ENCODE measurements at places on chromosomes 7 and 10.

- DNase-seq = no peak
Measured at GRCh38 chr7:30901856-30902255, 9.8 kb upstream of the AQP1 start.

DNA sequence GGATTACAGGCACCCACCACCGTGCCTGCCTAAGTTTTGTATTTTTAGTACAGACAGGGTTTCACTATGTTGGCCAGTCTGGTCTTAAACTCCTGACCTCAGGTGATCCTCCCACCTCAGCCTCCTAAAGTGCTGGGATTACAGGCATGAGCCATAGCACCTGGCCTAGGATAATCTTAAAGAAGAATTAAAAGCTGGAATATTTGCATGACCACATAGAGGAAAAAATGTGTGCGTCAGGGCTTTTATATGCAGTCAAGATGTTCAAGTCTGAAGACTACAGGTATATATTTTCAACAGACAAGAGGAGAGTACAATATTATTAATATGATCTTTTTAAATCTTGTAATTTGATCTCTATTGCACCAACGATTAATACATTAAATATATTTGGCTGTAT lies 39.5 kb downstream of the GNG11 start:
- DNase-seq = no peak

DNA sequence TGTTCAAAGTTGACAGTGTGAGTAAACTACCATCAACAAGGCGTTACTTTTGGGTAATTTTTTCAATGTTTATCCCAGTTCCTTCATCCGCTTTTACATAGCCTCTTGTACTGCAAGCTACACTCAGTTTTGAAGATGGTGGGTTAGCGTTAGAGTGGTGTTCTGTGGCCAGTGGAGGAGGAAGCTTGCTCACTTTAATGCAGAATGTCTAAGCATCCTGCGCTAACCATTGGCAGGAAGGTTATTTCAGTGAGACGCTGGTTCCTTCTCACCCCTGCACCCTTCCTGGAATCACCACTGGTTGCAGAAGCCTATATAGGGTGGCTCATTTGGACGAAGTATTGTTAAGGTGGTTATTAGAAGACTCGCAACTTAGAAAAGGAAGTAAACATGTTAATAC lies 159.1 kb downstream of the CELF2 start:
- DNase-seq = no peak

GRCh38 chr7:132030086-132030568 lies 473.7 kb upstream of the PODXL start:
- DNase-seq = no peak

DNA sequence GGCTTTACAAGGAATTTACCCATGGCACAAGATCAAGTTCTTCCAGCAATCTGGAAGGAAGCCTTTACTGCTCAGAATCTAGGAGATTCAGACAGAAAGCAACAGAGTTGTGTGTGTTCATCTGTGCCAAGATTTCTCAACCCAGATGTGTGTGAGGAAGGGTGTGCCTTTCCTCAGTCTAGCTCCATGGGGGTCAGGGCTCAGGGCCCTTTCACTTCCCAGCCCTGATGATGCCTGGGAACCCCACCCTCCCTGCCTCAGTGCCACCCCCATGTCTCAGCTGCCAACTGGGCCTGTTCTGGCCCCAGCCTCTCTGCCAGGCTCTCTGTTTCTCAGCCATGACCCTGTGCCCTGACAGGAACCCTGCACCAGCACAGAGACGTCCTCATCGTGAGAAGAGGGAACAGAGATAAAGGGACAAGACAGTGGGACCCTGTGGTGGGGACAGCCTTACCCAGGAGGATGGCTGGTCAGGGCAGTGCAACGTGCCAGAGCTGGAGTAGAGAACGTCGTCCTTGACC lies 102.0 kb downstream of the VIPR2 start:
- no peak for DNase-seq

DNA sequence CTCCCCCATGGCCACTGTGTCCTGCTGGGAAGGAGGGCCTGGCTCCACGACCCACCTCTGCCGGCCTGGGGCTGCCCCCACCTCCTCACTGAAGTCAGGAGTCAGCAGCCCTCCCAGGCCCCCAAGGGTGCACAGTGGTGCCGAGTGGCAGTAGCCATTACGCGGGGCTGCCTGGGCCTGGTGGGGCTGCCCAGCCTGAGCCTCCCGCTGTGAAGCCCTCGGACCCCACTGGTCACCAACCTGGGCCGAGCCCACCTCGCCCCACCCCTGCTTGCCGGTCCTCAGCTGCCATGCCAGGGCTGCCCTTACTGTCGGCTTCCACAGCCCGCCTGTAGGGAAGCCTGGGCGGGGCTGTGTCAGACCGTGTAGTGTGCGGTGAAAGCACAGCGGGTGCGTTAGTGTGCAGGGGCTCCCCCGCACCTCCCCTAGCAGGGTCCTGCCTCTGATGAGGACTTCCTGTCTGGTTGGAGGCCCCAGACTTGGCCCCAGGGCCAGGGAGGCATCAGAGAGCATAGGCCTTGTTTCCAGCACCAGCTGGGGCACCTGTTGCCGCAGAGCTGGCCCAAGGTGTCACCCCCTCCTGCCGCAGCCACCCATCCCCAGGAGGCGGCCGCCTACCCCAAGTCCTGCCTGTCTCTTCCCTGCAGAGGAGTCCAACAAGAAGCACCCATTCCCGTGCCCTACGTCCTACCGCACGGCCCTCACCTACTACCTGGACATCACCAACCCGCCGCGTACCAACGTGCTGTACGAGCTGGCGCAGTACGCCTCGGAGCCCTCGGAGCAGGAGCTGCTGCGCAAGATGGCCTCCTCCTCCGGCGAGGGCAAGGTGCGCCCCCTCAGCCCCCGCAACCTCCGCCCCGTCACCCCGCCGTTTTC lies 10.0 kb downstream of the TMEM120A start:
- DNase-seq = no peak

- DNase-seq = no peak
Measured at GRCh38 chr10:76205361-76205760, 773.9 kb downstream of the LRMDA start.
